Fibroblast of lung (primary cell): ENCODE measurements at places on chromosomes 12 and 14.

- DNase-seq: no peak
These were observed 183.9 kb upstream of the BMP4 start for GRCh38 chr14:54140551-54140950.

- DNase-seq: no peak
These were observed 13.1 kb downstream of the ULK1 start for GRCh38 chr12:131907379-131908091.

DNA sequence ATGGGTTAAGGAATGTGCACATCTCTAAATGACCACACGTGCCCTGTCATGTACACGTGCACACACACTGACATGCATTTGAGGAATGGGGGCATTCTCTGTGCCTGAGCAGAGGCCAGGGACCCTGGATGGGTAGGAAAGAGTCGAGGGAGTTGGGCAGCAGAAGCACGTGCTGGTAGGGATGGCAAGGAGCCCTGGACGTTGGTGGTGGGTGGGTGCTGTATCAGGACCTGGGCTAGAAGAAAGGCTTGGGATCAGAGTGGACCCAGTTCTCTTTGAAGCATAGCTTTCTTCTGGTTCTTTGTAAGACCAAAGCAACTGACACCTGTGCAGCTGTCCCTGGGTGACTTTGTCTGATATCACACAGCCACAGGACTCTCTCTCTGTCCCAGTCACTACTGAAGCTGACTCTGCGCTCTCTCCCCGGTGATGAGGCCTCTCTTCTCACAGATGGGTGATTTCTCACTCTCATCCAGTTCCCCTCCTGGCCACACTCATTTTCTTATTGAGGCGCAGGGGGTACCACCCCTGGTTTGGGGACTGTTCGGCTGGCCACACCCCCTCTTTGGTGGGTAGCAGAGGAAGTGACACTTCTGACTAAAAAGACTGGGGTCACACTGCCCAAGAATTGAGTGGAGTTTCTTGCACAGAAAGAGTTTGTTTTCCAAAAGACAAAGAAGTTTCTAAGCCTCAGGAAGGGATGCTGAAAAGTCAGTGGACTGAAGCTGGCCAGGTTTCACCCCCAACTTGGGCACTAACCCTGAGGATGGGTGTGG is 171.7 kb upstream of the RTL1 start:
- DNase-seq: peak; percentile 21

DNA sequence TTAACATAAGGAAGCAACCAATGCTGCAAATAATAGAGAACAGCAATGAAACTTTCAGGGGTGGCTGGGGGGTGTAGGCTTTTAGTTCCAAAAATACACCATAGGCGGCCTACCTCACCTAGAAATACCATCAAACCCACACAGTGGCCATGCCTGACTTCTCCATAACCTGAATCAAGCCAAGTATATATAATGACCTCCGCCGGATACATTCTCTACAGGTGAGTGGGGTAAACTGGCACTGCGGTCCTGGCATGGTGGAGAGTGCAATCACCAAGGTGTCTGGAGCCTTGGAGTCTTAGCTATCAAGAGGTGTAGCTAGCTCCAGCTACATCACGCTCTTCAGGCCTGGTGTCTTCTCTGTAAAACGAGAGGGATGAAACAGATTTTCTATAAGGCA is 1.2 kb downstream of the ZBTB25 start:
- DNase-seq: no peak

- peak; percentile 26 for DNase-seq
These were observed 80.8 kb downstream of the EP400 start for GRCh38 chr12:132030367-132031038.

- DNase-seq: no peak
These were observed 67.6 kb downstream of the GTF2A1 start for GRCh38 chr14:81153187-81153586.

DNA sequence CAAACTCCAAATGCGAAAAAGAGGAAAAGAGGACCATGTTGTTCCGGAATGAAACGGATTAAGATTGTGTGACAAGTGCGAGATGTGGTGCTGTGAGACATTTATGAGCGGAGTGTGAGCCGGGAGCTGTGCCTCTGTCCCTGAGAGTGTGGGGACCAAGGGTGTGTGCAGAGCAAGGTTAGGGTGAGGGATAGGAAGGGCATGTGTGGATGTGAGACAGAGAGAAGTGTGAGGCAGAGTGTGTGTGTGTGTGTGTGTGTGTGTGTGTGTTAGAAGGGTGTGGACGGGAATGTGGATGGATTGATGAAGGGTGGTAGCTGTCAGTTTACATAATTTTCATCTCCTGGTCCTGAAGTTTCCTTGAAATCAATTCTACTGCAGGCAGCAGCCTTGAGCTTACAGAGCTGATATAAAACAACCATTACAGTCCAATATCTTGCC is 4.3 kb upstream of the OTX2 start:
- no peak for DNase-seq

GRCh38 chr12:89839444-89839843 is 130.8 kb upstream of the ATP2B1 start:
- no peak for DNase-seq

GRCh38 chr12:109461846-109462756 is 15.0 kb downstream of the KCTD10 start:
- DNase-seq: peak; percentile 97

DNA sequence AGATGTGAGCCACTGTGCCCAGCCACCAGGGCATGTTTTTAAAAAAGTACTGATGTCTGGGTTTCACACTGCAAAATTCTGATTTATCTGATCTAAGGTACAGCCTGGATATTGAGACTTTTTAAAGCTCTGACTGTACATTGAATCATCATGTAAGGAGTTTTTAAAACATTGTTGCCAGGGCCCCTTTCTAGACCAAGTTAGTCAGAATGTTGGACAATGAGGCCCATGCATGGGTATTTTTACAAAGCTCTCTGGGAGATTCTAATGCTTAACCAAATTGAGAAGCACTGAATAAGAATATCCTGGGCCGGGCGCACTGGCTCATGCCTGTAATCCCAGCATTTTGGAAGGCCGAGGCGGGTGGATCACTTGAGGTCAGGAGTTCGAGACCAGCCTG is 16.7 kb downstream of the TMEM19 start:
- no peak for DNase-seq

- DNase-seq: no peak
These were observed 18.8 kb downstream of the NIN start for GRCh38 chr14:50812180-50812579.

- no peak for DNase-seq
These were observed 41.3 kb downstream of the CD9 start for GRCh38 chr12:6241495-6241894.

DNA sequence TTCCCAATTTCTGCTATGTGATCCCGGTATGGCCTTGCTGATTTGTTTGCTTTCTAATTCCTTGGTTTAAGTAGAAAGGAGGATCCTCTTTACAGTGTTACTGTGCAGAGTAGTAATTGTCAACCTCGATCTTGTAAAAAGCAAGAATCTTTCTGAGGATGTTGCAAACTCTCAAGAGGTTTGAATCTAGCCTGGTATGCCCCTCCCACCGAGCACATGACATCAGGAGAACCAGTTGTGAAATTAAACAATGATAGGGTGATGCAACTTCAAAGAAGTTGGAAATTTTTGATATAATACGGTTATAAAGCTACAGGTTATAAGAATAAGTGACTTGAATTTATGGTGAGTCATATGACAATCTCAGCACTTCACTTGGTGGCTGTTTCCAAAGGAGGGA is 35.0 kb upstream of the FUT8 start:
- DNase-seq: peak; percentile 57

GRCh38 chr12:56324206-56324605 is 8.4 kb upstream of the CNPY2 start:
- DNase-seq: no peak

- DNase-seq: peak; percentile 16
These were observed 8.4 kb downstream of the TMEM19 start for GRCh38 chr12:71694099-71694820.

GRCh38 chr14:71371711-71372396 is 464.6 kb downstream of the PCNX1 start:
- peak; percentile 60 for DNase-seq

DNA sequence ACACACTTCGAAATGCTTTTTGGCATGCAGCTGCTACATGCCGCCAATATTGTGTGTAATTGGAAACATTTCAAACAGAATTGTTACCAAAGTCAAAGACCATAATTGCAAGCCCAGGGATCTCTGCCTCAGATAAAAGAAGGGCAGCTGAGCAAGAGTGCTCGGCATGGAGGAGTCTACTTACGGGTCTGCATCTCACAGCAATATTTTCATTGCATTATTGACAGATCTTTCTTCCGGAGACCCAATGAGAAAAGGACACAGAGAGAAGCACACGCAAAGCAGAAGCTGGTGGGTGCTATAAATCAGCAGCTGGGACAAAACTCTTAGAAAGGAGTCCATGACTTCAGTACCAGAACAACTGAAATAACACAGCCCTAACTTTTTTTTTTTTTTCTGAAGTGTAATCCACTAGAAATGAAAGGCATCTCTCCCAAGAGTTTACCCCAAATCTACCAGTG is 4.9 kb downstream of the PRICKLE1 start:
- peak; percentile 47 for DNase-seq

GRCh38 chr12:88390811-88391210 is 189.5 kb downstream of the KITLG start:
- no peak for DNase-seq

DNA sequence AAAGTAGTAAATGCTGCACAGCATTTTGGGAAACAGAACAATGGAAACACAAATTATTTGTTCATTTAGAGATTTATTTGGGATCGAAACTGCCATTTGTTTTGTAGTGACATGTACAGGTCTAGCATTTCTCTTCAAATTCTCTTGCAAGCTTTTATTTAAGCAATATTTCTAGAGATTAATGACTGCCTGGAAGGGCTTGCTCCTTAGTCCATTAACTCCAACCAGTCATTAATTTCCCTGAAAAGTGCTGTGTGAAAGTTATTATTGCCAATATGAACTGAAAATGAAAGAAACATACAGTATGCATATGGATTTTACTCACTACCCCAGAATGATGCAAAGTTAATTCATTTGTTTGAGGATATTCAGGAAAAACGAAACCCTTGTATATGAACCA is 1349.6 kb upstream of the FLRT2 start:
- no peak for DNase-seq

DNA sequence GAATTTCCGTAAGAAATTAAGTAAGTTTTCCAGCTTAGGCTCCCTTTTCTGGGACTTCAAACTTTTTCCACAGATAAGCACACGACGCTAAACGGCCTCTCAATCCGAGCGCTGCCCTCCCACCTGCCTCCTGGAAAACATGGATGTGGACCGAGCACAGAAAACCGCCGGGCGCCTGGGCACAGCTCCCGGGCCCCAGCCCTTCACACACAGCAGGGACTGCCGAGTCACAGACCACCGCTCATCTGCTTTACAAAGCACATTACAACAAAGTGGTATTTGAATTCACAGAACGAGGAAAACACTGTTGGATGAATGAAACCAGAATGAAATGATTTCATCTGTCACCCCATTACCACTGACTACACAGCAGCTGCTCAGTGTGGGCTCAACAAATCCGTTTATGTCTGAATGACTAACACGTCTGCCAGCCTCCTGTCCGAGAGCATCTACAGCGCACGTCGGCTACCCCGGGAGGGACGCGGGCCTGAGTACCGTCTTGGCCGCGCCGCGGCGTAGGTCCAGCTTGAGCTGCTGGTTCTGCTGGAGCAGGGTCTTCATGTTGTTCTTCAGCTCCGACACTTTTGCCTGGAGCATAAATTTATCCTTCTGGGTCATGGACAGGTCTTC is 13.1 kb upstream of the ANKLE2 start:
- no peak for DNase-seq

DNA sequence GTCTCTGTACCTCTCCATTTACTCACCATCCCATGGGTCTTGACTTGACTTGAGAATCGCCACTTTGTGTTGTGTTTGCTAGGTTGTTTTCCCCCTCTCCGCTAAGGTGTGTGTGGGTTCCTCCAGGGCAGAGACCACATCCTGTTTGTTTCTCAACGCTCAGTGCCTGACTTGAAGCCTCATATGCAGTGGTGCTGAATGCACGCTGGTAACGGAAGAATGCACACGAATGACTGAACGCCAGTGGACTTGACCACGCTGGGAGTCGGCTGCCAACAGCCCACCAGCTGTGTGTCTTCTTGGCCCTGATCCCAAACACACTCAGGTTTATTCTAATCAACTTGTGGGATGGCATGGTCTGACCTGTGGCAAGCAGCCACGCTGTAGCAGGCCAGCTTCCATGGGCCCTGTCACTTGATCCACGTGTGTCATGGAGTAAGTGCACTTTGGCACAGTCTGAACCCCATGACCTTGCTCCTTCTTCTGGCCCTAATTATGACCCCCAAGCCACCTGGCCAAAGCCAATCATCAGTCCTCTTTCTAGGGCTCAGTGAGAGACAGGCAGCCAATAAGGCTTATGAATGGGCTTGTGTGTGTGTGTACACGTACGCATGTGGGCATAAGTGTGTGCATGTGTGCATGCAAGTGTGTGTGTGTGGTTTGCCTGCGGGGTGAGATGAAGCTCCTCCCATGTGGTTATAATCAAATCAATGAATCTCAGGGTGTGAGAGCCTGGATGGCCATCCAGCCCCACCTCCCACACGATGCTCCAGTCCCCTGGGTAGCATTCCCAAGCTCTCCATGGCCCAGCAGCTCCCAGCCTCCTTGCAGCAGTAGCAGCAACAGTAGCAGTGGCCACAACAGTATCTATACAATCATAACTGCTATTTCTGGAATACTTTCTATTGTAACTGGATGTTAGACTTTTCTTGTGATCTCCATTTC is 6.4 kb upstream of the TC2N start:
- peak; percentile 36 for DNase-seq

DNA sequence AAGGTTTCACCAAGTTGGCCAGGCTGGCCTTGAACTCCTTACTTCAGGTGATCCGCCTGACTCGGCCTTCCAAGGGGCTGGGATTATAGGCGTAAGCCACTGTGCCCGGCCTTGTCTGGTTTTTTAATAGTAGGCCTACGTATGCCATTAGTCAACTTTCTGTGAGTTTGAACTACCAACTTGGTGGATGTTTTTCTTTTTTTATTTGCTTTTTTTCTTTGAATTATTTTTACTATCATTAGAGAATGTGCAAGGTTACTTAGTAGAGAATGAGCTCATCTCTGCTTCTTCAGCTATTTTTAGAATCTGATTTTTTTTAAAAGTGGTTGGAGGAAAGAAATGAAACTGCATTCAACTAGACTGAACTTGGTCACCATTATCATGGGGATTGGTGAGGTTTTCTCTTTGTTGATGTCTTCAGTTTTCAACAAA is 51.4 kb downstream of the HMGA2 start:
- peak; percentile 65 for DNase-seq

DNA sequence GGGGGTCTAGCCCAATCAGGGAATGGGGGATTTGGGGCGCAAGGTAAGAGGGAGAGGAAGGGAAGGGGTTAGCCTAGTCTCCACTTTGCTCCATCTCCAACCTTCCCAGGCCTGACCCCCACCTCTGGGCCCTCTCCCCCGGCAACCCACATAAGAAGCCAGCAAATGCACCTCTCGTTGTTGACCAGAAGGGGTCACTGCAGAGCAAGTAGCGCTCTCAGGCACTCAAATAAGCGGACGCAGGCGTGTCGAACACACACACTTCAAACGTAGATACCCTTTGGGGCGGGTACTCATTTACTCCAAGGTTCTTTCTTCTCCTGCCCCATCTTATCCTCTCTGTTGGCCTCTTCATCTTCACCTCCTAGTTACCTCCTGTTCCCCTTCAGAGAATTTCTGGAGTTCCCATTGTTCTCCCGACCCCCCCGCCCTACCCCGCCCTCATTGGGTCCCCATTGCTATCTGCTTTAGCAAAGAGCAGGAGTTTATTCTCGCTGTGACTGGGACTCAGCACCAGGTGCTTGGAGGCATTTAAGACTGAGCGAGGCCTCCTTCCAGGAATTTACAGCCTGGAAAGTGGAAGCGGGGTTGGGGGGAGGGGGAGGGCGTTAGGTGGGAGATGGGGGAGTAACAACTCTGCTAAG is 1.5 kb upstream of the SRRM4 start:
- DNase-seq: peak; percentile 40

- DNase-seq: no peak
These were observed 79.9 kb downstream of the HECTD1 start for GRCh38 chr14:31127690-31128089.
